Activated naive CD8-positive, alpha-beta T cell treated with anti-CD3 and anti-CD28 coated beads, Interleukin-2, amount 50 U/mL, for 16 hours (primary cell): ENCODE measurements at places on chromosomes 11 and 22.

GRCh38 chr11:69465236-69466000 lies 16.0 kb upstream of the LINC01488 start:
- DNase-seq = no peak

DNA sequence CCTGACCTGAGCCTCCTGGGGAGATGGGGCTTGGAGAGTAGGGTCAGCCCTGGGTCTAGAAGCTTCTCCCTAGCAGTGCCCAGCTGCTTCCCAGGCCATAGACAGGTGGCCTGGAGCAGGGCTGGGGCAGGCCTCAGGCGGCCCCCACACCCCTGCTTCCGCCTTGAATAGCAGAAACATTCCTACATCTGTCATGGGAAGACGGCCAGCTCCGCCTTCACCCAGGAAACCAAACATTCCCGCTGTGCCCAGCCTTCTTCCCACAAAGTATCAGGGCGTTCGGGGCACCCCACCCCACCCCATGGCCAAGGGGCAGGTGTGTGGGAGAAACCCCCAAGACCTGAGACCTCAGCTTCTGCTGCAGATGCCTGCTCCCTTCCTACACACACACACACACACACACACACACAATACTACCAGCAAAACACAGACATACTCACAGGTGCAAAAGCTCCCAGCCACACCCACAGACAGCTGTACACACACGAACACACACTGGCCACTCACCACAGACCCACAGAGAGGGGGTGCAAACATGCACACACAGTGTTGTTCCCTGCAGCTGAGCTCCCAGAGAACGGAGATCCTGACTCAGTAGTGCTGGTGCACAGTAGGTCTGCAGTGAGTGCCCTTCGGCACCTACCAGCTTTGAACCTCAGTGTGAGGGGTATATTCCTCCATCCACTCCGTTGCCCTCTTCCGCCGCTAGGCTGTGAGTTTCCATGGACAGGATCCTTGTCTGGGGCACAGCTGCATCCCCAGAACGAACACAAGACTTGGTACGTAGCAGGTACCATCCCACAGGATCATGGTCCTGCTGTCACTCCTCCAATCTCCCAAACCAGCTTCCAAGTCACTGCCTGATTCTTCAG lies 37.4 kb downstream of the PDGFB start:
- DNase-seq = no peak

DNA sequence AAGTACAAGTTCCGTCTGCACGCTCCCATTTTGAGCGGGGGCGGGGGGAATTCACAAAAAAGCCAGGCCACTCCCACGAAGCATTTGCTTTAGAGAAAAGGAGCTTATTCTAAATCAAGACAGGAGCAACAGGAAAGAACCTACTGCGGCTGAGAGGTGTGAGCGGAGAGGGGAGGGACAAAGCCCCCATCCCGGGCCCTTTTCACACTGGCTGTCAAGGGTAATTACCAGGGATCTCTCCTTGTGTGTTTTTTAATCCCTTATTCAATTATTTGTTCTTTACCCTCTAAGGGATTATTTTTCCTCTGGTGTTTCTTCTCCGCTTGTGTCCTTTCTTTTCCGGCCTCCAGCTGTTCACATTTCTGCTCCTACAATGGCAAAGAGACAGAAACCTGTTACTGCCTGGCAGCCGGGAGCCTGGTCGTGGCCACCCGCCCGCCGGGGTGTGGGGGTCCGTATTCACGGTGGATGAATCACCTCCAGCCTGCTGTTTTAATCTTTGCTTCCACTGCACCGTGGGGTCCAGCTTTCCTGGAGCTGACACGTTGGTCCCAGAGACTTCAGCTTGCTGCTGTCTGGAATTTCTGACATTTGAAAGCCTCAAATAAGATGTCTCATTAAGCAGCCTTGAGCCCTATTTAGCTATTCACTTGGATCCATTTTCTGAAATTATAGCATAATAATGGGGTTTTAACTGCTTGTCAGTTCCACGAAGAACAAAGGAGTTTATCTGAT lies 61.4 kb upstream of the FADD start:
- no peak for DNase-seq

DNA sequence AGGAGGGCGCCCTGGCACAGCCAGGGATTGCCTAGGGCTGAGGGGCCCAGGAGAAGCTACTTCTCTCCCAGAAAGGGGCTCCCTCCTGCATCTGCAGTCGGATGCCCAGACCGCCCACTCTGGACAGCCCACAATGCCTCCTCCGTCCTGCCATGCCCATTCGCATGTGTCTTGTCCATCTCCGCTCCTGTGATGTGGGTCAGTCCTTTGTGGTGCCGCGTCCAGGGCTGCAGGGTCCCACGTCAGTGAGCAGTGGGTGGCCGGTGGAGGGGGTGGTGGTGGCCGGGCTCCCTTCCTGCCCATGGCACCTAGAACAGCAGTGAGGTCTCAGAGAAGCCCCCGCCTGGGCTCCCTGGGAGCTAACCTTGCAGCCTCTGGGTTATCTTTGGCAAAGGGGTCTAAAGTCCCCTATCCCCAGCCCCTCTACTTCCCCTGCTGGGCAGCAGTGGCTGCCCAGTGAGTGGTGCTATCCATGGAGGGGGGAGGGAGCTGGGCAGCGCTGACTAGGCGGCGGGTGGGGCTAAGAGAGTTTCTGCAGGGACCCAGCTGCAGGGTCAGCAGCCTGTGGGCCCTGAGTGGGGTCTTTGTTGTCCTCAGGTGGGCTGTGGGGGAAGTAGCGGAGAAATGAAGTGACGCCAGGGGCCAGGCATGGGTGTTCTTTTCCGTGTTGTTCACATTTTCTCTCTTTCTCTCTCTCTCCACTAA lies 41.1 kb downstream of the KCNC1 start:
- no peak for DNase-seq

DNA sequence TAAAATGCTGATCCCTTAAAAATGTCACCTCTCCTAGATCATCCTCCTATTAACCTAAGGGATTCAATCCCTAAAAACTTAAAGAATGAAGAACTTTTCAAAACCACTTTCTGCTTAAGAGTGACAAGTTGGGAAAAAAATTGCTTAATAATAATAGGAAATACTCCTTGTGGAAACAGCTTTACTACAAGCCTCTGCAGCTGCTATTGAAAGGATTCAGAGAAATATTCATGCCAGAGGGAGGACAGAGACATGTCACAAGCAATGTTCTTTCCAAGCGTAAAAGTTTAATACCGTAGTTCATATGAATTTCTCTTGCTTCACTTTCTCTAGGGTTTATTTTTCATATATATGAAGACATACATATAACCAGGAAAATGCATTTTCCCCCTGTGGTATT lies 98.2 kb downstream of the ARHGAP20 start:
- DNase-seq = no peak

DNA sequence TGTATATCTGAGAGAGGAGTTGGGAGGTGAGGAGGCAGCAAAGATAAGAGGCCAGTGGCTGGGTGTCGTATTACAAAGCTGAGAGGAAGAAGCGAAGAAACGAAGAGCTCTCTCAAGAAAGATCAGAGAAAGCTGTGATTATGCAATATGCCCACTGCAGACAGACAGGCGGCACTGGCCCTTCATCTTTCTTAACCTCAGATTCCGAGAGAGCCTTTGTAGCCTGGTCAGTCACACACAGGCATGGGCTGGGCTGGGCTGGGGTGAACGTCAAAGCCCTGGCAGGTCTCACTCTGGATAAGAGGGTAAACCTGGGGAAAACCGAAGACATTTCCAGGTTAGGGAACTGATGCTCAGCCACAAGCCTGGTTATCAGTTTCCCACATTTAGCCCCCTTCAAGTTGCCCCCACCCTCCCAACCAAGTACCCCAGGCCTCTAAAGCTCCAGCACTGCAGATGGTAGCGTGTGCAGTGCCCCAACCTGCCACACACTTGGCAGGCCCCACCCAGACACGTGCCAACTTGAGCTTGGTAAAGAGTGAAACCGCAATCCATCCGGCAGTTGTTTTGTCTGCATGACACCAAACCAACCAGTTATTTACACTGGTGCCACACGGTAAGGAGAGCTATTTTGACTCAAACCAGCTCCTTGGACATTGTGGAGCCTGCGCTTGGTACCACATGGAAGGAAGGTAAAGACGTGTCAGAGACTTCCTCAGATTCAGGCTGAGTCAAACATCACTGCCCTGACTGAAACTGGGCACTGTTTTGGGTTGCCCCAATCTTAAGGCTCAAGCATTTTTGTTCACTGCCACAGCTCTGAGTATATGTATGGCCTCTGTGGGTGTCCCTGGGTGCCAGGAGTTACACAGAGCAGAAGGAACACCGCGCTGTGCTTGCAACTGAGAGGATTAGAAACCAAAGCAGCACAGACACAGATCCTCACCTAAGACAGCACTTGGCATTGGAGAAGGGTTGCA lies 135.9 kb downstream of the FDX1 start:
- no peak for DNase-seq

DNA sequence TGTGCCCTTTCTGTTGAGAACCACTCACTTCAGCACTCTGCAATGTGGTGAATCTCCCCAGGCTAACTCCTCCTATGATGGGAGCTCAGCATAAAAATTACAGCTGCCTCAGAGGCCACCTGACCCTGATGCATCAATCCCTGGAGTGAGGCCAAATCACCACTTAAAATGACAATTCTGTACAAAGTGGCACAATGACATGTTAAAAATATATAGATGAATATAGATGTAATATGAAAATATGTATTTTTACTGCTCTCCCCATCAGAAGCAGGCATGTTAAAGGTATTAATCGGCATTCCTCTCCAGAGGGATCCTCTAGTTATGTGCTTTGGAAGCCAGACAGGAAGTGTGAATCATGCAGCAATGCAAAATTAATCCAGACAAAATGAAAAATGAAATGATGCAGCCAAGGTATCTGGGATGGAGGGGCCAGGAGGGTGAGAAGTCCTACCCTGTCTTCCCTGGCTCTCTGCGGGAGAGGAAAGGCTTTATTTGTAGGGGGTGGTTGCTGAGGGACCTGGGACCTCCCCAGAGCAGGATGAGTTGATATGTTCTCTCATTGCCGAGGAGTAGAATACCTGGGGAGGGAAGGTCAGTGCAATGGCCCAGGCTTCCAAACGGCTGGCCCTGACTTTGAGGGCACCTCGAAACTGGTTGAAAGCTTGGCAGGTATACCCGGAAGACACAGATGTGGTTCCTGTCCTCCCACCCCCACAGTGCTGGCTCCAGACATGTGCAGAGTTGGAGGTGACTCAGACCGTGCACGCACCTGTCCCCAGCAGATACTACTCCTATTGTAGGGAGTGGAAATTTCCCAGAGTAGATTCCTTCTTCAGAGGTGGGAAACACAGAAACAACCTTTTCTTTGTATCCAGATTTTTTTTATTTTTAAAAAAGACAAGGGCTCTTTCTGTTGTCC lies 347.9 kb upstream of the NCAM1 start:
- DNase-seq = no peak

DNA sequence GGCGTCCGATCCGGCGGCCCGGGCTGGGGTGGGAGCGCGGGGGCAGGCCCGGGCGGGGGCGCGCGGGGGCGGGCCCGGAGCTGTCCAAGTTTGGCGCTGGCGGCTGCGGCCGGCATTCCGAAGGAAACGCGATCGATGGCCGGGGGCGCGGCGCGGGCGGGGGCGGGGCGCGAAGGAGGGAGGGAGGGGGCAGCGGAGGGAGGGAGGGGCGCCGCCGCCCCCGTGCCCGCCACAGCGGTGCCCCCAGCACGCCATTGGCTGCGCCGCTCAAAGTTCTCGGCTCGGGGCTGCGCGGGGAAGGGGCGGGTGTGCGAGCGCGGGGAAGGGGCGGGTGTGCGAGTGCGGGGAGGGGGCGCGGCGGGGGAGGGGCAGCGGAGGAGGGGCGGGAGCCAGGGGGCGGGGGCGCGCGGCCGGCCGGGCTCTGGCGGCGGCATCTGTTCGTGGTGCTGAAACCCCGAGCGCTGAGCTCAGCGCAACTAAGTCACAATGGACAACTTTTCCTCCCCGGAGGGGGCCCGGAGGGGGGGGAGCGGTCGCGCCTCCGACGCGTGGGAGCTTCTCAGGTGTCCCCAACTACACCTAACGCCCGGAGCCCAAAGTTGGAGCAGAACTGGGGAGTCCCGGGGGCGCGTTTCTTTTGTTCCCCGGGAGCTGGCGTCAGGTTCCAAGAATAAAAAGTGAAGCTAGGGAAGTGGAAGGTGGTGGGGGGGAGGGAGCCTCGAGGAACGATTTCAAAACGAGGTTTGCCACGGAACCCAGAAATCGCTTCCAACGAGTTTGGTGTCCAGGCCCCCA lies 2.2 kb downstream of the PHF21B start:
- no peak for DNase-seq

- DNase-seq = no peak
These were observed 267.8 kb upstream of the RAG2 start for GRCh38 chr11:36865846-36866245.

- DNase-seq = no peak
These were observed 3.8 kb downstream of the OR10S1 start for GRCh38 chr11:123973816-123974215.

DNA sequence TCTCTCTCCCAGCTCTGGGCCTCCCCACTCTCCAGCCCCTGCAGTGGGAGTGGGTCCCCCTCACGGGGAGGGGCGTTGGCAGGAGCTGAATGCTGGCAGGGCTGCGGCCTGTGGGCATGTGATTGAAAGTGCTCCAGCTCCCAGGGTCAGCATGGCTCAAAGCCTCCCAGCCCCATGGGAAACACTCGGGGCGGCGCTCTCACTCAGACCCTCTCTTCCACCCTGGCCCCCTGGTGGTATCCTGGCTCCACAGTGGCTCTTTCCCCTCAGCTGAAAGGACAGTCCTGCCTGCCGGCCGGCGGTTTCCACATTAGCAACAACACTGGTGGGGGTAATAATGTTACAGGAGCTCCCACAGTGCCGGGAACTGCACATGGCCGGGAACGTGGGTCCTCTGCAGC lies 35.5 kb downstream of the POLR3H start:
- DNase-seq = no peak

DNA sequence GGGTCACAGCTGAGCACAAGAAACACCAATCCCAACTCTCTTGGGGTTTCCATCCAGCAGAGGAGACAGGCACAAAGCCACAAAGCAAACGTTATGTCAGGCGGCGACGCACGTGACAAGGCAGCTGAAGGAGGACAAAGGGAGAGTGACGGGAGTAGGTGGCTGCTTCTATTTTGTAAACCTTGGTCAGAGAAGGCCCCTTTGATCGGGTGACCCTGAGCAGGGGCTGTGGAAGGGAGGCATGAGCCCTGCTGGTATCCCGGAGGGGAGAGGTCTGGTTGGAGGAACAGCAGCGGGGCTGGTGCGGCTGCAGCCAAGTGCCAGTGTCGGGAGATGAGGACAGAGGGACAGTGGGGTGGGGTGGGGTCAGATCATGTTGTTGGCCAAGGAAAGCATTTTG lies 17.3 kb upstream of the RFPL3 start:
- DNase-seq = no peak

- DNase-seq = no peak
These were observed 81.9 kb upstream of the SLC25A18 start for GRCh38 chr22:17481424-17481823.

DNA sequence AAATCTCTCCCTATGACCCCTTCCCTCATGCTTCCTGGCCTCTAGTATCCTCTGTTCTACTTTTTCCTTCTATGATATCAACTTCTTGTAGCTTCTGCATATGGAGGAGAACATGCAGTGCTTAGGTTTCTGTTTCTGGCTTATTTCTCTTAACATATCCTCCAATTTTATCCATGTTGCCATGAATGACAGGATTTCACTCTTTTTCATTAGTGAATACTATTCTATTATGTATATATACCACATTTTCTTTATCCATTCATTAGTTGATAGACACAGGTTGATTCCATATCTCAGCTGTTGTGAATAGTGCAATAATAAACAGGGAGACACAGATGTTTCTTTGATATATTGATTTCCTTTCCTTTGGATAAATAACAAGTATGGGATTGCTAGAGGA lies 123.3 kb upstream of the SESN3 start:
- DNase-seq = no peak

GRCh38 chr11:64334764-64335735 lies 5.0 kb upstream of the CCDC88B start:
- DNase-seq = no peak
